ENCODE measurements at places on chromosomes 7 and 10. TPM values are rescaled to one million over a fixed set of nuclear protein-coding genes. Genes with fewer than 3 reads are reported as not detected.

SLC16A12 gene
- not detected for total RNA-seq

EPO gene
- not detected for total RNA-seq

SVOPL gene
- not detected for total RNA-seq

TDRD1 gene
- total RNA-seq, result not detected

- peaks cover 25% of the 10 kb centered on the region for H3K27me3 ChIP-seq
- H3K36me3 ChIP-seq, result no peaks in the 10 kb centered on the region
- no peak overlapping the region for H3K27ac ChIP-seq
- peak; percentile 43 for DNase-seq
- H3K4me1 ChIP-seq, result peaks cover 53% of the 10 kb centered on the region
- no peak overlapping the region for H3K4me3 ChIP-seq
Measured at GRCh38 chr10:101062232-101063049, 652 bp downstream of the KAZALD1 start.

DNA sequence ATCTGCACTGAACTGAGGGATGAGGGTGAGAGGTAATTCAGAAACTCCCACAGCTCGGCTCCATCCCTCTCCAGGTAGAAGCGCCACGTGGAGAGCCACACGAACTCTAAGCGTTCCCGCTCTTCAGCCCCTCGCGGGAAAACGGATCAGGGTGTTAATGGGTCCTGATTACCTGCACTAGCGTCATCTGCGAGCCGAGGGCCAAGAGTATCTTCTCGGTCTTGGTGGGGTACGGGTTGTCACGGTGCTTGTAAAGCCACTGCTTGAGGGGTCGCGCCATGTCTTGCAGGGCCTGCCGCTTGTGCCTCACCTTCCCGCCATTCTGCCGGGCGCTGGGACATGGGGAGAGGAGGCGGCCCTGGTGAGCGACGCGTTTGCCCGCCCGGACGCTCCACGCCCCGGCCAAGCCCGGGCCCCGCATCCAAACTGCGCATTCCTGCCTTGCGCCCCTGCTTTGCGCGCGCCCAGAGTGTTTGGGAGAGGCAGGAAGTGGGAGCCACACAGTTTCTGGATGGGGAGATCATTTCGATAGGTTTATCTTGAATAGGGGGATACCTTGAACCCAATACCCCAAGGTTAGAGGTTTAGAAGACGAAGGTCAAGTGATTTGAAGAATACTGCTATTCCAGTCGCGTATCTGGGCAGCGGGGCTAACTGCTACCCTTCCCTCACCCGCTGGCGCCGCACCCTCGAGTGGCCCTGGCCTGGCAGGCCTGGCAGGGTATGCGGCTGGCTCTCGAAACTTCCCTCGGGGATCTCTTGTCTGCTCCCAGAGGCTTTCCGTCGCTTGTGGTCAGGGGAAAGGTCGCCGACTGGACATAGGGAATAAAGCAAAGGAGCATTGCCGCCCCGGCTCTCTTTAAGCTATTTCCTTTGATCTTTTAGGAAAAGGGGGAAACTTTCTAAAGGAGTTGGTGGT, 4.2 kb downstream of the MKX start:
- H3K27me3 ChIP-seq, result peaks cover 24% of the 10 kb centered on the region
- H3K4me1 ChIP-seq, result peaks cover 47% of the 10 kb centered on the region
- no peak overlapping the region for H3K4me3 ChIP-seq

GRCh38 chr7:47196106-47196645, 385.7 kb downstream of the TNS3 start:
- H3K36me3 ChIP-seq, result no peaks in the 10 kb centered on the region
- H3K4me3 ChIP-seq, result no peak overlapping the region
- H3K27me3 ChIP-seq, result no peaks in the 10 kb centered on the region
- H3K4me1 ChIP-seq, result no peaks in the 10 kb centered on the region
- H3K27ac ChIP-seq, result no peak overlapping the region

GRCh38 chr7:139658908-139659675, 118.7 kb downstream of the HIPK2 start:
- no peaks in the 10 kb centered on the region for H3K27me3 ChIP-seq
- H3K4me3 ChIP-seq, result no peak overlapping the region
- H3K4me1 ChIP-seq, result no peaks in the 10 kb centered on the region
- no peaks in the 10 kb centered on the region for H3K36me3 ChIP-seq
- H3K27ac ChIP-seq, result no peak overlapping the region
- DNase-seq, result no peak

DNA sequence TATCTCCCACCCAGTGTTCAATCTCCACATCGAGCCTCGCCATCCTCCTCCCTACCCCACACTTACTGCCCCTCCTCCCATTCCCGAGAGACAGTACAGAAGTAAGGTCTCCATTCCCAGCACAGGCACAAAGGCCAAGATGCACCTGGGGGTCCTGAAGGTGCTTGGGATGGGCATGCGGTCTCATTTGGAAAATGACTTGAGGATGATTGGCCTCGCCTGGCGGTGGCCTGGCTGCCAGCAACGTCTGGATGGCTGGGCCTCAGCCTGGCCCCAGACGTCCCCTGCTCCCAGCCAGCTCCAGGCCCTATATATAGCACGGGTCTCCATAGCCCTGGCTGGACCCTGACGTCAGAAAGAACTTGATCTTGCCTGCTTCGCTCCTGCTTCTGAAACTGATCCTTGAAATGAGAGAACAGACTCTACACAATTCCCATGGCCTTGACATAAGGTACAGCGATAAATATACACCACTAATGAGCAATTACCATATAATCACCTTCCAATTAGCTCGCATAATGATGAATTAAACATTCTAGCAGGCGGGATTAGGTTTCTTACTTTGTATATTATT, 11.8 kb downstream of the EMX2 start:
- no peak for DNase-seq
- no peaks in the 10 kb centered on the region for H3K4me1 ChIP-seq
- no peak overlapping the region for H3K27ac ChIP-seq

DNA sequence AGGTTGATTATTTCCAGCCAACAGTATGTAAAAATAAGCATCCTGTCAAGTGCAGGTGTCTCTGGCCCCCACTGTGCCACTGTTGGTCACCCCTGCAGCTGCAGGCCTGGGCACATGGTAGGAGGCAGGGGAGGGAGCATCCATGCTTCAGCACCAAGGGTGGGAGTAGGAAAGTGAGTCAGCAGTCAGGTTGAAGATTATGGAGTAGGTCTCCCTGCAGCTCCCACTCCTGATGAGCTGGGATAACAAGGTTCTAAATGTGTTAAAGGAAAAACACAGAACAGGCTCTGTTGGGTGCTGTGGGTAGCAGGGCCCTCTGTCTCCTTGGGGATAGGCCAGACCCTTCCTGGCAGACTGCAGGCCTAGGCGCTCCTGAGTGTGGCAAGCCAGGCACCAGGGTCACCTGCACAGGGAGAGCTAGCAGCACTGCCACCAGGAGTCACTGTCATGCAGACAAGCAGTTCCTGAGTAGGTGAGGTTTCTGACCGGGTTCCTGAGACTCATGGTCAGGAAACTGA, 59.3 kb downstream of the NUDCD3 start:
- H3K36me3 ChIP-seq, result peaks cover 40% of the 10 kb centered on the region
- H3K27ac ChIP-seq, result no peak overlapping the region
- H3K4me1 ChIP-seq, result no peaks in the 10 kb centered on the region
- H3K4me3 ChIP-seq, result no peak overlapping the region
- no peak for DNase-seq

GRCh38 chr10:126950401-126951105, 45.3 kb downstream of the DOCK1 start:
- H3K4me1 ChIP-seq, result no peaks in the 10 kb centered on the region
- no peaks in the 10 kb centered on the region for H3K27me3 ChIP-seq
- H3K36me3 ChIP-seq, result no peaks in the 10 kb centered on the region
- no peak overlapping the region for H3K4me3 ChIP-seq
- no peak overlapping the region for H3K27ac ChIP-seq

- H3K4me1 ChIP-seq, result no peaks in the 10 kb centered on the region
- H3K27ac ChIP-seq, result no peak overlapping the region
- no peaks in the 10 kb centered on the region for H3K27me3 ChIP-seq
- no peak for DNase-seq
- H3K36me3 ChIP-seq, result no peaks in the 10 kb centered on the region
- no peak overlapping the region for H3K4me3 ChIP-seq
Measured at GRCh38 chr10:77586719-77587415, 50.7 kb downstream of the KCNMA1 start.
